ENCODE measurements at places on chromosomes 5 and 9.
A peak's percentile ranks its signal among the peaks of the same experiment; 100 is the strongest.

DNA sequence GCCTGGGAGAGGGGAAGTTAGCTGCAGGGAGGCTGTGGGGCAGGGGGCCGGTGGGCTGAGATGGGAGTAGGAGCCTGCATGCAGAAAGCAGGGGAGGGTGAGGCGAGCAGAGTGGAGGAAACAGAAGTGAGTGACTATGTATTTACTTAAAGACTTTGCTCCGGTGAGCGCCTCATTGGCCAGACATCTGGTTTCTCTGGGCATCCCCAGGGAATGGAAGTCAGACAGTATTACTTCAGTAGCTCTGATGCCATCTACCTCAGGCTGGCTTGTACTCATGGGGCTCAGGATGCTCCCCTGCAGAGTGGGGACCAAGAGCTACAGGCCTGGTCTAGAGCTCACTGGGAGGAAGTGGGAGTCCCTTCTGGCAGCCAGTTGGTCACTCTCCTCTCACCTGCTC is 78.2 kb upstream of the ARAP3 start:
- DNase-seq = no peak

DNA sequence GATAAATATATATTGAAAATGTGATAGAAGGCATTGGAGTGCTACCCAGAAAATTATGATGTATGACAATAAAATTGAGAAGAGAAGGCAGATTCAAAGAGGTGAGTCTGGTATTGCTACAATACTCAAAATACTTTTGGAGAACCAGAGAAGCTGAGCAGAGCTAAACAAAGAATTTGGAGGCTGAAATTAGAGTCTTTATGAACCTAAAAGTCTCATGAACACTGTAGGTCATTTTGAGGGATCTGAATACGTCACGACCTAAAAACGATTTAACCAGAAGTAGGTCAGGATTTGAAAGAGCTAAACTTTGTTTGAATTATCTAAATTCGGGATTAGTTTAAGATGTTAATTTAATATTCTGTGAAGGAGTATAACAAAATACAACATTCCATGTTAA is 182.4 kb upstream of the CDH9 start:
- DNase-seq = no peak

- no peak for DNase-seq
Observed at GRCh38 chr5:68141494-68141893, 74.1 kb upstream of the PIK3R1 start.

DNA sequence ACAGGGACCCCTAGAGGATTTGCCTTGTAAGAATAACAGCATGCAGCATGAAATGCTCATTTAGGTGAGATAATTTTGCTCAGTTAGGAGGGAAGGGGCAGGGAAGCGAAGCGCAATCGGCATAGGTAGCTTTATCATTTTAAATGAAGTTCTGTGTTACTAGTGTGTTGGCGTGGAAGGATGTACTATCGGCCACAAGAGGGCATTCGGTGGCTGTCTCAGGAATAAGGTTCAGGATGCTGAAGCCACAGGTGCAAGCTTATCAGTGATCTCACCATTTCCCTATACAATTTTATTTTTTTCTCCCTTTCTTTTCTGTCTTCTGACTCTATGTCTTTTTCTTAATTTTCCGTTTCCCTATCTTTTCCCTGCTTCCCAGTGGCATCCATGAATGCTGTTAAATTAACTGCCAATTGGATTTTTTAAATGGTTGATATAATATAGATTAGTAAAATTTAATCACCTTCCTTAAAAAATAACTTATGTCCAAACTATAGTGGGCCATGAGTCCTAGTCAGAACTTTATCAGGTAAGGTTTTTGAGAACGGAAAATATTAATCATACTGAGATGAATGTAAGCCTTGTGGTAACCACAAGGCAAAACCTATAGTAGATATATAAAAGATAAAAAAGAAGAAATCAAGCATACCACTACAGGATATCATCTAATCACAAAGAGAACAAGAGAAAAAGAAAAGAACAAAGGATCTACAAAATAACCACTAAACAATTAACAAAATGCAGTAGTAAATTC is 1.2 kb upstream of the INSL6 start:
- peak; percentile 78 for DNase-seq

DNA sequence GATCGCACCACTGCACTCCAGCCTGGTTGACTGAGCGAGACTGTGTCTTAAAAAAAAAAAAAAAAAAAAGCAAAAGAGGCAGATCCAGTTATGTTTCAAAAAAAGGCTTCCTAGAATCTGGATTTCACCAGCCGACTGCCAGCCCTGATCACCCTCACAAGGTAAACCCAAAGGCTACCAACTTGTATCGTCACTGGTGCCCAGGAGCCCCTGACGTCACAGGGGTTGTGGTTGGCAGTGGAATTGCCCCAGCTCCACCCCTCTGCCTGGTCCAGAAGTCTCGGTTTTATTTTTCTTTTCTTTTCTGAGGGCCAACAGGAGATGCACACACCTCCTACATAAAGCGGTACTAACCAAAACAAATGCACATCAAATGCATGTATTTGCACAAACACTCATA is 6.0 kb upstream of the LMX1B start:
- DNase-seq = no peak

GRCh38 chr5:53343187-53343586 is 137.2 kb upstream of the FST start:
- no peak for DNase-seq

- no peak for DNase-seq
Observed at GRCh38 chr5:62011089-62011664, 294.8 kb upstream of the KIF2A start.

GRCh38 chr9:116792271-116792670 is 105.2 kb downstream of the TRIM32 start:
- no peak for DNase-seq

- DNase-seq = no peak
Observed at GRCh38 chr5:172142709-172143215, 45.3 kb downstream of the STK10 start.

- DNase-seq = no peak
Observed at GRCh38 chr5:51392689-51393199, 9.5 kb downstream of the ISL1 start.

DNA sequence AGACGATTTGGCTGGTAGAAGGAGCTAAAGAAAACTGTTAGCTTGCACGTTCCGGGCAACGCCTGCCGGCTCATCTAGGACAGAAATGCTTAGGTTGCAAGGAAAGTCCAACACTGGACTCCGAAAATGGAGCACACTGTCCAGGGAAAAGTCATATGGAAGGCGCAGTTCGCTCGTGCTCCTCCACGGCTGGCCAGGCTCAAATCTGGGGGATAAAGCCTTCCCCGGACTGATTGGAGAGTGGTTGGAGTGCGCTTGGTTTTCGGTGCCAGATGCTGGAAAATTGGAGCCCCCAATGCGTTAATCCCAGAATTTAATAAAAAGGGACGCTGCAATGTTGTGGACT is 955 bp downstream of the CDH6 start:
- no peak for DNase-seq

- DNase-seq = no peak
Observed at GRCh38 chr5:59099270-59099994, 516.6 kb downstream of the RAB3C start.

DNA sequence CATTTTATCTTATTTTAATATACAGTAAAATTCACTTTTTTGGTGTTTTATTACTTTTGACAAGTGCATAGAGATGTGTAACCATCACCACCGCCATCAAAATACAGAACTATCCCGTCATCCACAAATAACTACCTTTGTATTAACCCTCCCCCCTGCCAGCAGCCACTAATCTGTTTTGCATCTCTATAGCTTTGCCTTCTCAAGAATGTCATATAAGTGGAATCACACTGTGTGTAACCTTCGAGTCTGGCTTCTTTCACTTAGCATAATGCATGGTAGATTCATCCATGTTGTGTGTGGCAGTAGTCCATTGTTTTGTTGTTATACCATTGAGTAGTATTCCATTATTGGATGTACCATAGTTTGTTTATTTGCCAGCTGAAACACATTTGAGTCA is 98.8 kb downstream of the BOD1 start:
- no peak for DNase-seq

GRCh38 chr9:21558615-21559401 is 76.7 kb upstream of the IFNE start:
- no peak for DNase-seq

DNA sequence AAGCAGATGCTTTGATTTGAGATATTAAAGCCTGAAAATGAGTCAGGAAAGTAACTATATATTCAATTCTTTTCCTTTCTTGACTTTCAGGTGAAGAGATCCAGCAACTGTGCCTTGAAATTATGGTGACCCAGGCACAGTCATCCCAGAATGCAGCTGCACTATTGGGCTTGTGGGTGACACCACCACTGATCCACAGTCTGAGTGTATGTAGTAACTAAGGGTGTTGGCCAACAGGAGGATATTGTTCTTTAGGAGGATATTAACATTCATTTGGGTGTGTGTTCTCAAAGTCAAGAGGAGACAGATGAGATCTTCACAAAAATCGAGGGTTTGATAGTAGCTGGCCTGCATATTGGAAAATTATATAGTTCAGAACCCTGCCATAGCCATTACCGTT is 53.2 kb downstream of the HACD4 start:
- no peak for DNase-seq

DNA sequence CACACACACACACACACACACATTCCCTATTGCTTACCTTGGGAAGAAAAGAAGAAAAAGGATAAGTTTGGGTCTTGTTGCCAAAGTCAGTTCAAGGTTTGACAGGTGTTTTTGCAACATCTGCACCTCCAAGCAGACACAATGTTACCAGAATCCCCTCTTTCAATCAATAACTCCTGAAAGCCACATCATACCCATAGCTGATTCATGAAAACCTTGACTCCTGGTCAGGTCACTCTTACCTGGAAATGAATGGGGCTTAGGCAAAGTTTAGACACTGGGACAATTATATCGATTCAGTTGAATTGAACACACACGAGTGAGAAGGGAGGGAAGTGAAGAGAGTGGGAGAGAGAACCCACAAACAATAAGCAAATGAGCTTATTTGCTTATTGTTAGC is 27.0 kb downstream of the IL9 start:
- DNase-seq = no peak

- no peak for DNase-seq
Observed at GRCh38 chr5:107517185-107518033, 153.3 kb downstream of the EFNA5 start.

- no peak for DNase-seq
Observed at GRCh38 chr9:35177520-35177919, 15.7 kb downstream of the UNC13B start.

GRCh38 chr9:34505370-34506120 is 17.2 kb downstream of the ENHO start:
- DNase-seq = no peak

DNA sequence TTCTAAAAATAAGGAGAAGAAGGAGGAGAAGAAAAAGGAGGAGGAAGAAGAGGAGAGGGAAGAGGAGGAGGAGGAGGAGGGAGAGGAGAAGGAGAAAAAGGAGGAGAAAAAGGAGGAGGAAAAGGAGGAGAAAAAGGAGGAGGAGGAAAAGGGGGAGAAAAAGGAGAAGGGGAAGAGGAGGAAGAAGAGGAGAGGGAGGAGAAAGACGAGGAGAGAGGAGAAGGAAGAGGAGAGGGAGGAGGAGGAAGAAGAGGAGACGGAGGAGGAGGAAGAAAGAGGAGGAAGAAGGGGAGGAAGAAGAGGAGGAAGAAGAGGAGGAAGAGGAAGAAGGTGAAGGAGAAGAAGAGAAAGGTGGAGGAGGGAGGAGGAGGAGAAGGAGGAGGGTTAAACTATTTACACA is 210.2 kb upstream of the TRPM3 start:
- DNase-seq = no peak

GRCh38 chr9:34383904-34384303 is 7.2 kb upstream of the MYORG start:
- DNase-seq = no peak

DNA sequence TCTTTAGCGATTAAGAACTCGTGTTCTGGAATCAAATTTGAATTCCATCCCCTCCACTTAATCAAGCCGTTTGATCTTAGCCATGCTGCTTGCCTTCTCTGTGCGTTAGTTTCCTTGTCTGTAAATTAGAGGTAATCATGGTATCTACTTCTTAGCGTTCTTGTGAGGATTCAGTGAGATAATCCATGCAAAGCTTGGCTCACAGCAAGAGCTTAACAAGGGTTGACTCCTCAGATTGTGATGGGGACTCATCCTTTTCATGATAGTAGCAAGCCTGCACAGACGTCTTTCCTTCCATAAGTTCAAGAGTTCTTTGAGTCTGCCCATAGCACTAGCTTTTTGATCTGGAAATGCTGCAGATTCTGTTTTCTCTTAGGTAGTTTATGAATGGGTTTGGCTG is 72.8 kb downstream of the TRIO start:
- DNase-seq = no peak

- DNase-seq = no peak
Observed at GRCh38 chr9:18143073-18143745, 330.7 kb upstream of the ADAMTSL1 start.

Measured in NCI-H526 (cell line).